Amniotic epithelial cell (primary cell): ENCODE measurements at places on chromosomes 12 and 14.

DNA sequence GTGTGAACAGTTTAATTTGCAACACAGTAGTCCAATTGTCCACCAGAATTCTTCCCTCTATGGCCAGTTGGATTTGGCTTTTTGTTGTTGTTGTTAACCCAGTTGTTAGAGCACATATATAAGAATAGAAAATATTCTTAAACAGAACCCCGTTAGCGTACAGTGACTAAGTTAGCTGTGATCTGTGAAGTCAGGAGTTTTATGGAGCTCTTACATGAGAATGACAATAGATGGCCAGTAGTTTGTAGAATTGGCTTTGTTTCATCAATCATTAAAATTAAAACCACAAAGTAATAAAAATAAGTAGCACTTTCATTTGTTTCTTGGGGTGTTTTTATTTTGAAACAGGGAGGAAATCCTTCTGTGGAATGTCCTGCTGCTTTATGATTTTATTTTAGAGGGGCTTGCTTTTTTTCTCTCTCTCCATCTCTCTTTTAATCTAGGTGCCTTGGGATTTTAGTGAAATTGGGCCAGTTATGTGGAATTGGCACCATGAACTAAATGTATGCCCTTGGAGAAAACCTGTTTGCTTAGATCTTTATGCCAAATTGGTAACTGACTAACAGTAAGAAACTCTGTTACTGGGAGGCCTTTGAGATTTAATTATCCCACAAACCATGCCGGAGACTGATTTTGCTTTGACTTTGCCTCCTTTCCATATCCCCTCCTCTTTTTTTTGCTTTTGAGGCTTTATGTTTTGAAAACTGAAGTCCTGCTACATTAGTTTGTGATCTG lies 22.9 kb downstream of the FBXW8 start:
- no peak for DNase-seq

- DNase-seq, result peak; percentile 9
Observed at GRCh38 chr12:9719790-9720189, 13.1 kb downstream of the CLECL1 start.

DNA sequence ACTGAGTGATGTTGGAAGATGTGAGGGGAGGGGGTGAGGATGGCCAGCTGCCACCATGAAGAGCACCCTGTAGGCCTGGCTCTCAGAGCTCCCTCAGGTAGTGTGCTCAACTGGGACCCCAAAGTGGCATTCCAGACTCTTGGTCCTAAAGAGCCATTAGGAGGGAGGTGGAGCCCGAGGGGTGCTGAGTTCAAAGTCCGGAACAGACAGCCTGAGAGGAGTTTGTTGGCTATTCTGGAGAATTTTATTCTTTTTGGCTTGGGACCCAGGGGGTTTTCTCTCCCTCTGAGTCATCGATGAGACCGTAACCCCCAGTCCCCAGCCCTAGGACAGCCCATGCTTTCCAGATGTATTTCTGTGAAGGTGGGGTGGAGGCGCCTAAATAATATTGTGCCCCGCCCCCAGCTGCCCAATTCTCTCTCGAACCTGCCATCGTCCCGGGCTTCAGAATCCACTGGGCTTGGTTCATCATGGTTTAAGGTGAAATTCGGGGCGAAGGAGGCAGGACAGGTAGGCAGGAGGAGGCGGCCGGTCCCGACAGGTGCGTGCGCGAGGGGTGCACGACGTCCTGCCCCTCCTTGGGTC lies 690 bp upstream of the RBP5 start:
- DNase-seq, result no peak

DNA sequence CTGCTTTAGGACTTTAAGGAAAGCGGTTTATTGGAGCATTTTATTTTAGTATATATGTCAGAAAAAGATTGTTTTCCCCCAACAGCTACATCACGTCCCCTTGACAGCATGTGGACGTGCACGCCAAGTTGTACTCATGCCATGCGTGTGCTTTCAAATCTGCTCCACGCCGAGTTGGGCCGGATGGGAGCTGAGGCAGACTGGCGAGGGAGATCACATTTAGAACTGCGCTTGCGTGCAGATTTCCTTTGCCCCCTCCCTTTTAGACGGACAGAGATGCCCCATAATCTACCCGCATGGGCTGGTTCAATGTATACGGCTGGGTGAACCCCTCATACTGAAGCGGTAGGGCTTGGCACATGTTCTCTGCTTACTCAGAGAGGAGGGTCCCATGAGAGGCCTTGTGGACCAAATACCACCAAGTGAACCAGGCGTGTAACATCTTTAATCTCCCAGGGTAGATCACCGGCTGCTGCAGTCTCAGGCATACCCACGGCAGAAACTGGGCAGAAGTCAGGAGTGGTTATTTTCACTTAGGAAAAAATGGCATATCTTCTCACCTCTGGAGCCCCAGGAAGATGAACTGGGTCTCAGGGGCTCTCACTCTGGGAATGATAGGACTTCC lies 92.1 kb downstream of the ESR2 start:
- no peak for DNase-seq

DNA sequence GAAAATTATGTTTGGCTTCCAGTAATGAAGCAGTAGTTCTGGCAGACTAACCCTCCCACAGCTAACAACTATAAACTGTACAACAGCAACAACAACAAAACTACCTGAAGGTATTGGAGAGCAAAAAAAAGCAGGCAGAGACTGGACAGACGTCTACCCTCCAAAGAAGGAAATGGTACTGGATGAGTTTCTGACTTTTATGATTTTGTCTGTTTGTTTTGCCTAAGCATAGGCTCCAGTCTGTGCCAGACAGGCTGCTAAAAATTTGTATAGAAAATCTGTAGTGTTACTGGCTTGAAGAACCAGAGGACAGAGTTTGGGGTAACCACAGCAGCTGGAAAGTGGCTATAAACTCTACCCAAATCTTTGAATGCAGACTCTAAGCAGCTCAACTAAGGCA lies 131.3 kb downstream of the SLC25A47 start:
- no peak for DNase-seq

DNA sequence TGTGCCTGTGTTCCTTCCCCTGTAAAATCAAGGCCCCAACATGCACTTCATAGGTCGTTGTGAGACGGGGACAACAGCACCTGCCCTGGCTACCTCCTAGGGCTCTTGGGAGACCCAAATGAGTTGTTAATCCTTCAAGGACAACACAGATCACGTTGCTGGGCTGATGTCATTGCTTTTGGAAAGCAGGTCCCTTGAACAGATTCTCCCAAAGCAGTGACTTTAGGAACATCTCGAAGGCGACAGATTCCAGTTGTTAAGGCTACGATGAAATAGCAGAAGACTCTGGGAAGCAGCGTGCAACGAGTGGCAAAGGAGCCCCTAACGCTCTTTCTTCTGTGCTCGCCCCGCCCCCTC lies 26.2 kb upstream of the MAP1LC3B2 start:
- DNase-seq, result no peak

DNA sequence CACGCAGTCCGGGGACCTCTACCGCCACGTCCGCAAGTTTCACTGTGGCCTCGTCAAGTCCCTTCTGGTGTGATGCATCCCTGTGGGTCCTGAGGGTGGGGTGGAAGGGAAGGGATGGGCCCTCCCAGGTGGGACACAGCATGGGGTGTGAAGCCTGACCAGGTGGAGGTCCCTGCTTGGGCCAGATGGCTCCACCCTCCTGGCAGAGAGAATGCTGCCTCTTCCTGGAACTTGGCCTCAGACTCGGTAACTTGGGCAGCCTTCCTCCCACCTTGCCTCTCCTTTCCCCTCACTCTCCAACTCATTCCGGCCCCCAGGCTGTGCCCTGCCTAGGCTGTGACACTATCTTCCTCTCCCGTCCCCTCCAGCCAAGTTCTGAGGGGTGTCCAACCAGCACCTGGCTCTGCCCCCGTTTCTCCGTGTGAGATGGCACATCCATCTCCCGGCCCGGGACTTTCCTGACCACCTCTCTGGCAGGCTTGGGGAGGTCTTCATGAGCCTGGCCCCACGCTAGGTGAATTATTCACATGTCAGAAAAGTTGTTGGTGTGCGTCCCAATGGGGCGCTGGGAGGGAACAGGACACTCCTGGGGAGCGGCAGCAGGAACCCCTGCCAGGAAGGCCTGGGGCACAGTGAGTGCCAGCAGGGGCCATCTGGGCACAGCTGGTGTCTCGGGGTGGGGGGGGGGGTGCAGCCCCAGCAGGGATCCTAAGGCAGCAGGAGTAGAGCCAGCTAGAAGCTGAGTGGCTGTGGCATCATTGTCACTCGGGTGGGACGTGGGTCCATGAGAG lies 1.7 kb downstream of the ZBTB42 start:
- DNase-seq, result no peak

- peak; percentile 45 for DNase-seq
Observed at GRCh38 chr14:61179796-61180398, 101.2 kb downstream of the TMEM30B start.

DNA sequence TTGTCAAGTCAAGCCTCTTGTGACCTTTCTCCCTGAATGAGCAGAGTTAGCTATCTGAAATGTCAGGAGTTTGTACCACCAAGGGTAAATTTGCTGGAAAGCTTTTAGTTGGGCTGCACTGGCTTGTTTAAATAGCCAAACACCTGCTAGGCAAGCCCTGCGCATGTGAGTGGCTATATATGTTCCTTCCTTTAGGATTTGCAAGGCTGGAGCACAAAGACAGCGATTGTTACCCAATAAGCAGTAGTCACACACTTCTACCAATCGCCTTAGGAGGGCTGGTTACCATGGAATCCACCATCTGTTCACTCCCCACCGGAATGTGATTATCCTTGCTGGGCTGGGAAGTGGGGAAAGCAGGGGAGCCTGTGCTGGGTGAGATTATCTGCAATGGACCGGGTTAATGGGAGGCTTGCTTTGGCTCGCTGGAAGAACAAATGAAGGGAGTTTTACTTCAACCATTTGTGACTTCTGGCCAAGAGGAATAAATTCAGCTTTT lies 102.5 kb downstream of the FGD4 start:
- DNase-seq, result peak; percentile 95

DNA sequence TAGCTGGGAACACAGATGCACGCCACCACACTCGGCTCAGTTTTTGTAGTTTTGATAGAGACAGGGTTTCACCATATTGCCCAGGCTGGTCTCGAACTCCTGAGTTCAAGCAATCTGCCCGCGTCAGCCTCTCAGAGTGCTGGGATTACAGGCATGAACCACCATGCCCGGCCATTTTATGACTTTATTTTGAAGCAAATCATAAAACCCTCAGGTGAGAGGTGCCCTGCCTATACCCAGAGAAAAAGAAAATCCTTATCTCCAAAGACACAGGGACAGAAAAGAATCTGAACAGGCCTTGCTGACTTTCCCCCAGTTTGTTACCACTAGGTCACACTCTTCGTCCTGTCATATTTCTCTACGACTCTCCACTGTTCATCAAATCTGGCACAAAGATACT lies 48.8 kb downstream of the DAO start:
- DNase-seq, result no peak

GRCh38 chr14:26928019-26928418 lies 330.2 kb upstream of the NOVA1 start:
- DNase-seq, result no peak

DNA sequence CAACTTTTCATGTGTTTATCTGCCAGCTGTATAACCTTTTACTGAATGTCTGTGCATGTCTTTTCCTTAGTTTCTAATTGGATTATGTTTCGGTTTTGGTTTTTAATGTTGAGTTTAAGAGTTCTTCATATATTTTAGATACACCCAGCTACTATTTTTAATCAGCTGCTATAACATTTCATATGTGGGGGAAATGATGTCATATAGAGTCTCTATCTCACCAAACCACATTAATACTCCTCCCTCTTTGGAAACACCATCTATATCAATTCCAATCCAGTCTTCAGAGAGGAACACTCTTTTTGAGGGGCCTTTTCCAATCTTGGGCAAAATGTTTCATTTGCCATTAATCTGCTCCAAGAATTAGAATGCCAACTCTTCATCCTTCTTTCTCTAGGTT lies 28.5 kb upstream of the GCH1 start:
- DNase-seq, result no peak

- no peak for DNase-seq
Observed at GRCh38 chr14:102071283-102071998, 15.4 kb downstream of the HSP90AA1 start.

DNA sequence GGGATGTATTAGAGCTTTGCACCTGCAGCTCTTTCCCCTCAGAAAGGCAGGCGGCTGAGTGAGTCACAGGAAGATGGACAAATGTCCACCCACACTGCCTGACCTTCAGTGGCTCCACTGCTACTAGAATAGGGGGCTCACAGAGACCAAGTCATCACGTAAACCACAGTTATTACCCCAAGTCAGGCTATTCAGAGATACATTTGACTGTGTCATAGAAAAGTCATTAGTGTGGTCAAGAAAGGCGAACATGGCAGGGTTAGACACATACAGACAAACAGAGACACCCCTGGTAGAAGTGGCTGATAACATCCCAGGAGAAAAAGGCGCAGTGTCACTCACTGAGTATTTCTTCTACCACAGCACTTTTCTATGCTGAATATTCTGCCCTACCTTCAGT lies 36.0 kb downstream of the GCH1 start:
- DNase-seq, result no peak

DNA sequence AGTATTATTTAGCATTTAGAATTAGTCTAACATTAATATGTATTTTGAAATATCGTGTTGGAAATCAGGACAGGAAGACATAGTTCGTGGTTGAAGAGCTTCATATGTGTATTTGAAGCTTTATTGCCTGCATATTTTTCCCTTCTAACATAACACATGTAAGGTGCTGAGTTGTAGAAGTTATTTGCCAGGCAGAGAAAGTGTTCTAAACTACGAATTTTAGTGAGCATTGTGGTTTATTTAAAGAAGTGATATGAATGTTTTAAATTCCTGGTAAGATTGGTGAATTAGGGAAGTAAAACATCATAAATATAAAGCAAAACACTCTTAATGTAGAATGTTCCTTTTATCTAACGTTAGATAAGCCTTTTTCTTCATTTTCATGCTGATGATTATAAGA lies 2.5 kb downstream of the RASSF3 start:
- peak; percentile 33 for DNase-seq

GRCh38 chr12:105832806-105833205 lies 305.9 kb downstream of the NUAK1 start:
- DNase-seq, result no peak

DNA sequence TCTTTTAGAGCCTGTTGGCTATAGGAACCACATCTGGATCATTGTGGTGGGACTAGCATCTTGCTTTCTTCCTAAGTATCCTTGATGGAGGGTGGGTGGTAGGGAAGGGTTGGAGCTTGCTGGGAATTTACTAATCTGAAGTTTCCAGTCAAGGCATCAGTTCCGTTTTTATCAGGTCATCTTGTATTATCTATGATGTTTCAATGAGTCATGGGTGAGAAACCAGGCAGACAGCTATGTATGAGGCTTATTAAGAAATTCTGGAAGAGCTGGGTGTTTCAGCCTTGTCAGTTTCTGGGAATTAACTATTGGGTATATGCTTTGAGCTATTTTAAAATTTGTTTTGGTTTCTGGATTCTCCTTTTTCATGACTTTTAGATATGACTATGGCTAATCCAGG lies 11.3 kb downstream of the TSFM start:
- peak; percentile 93 for DNase-seq
